Right renal cortex interstitium (tissue), 3 donors: ENCODE measurements at places on chromosomes 16 and 17. TPM values are rescaled to one million over a fixed set of nuclear protein-coding genes. Genes with fewer than 3 reads are reported as not detected.

ERAL1 gene
- polyA plus RNA-seq: 65.0 TPM

CHP2 gene
- polyA plus RNA-seq: 1.7 TPM

PHOSPHO1 gene
- polyA plus RNA-seq: 1.7 TPM

ALOX15B gene
- 1.1 TPM for polyA plus RNA-seq

MYH2 gene
- polyA plus RNA-seq: not detected

CCL22 gene
- 0.06 TPM for polyA plus RNA-seq

PDE6G gene
- 12.7 TPM for polyA plus RNA-seq

NPTX1 gene
- polyA plus RNA-seq: 1.5 TPM

TMEM238L gene
- polyA plus RNA-seq: 0.72 TPM

NPB gene
- polyA plus RNA-seq: 1.1 TPM

DHRS13 gene
- 14.0 TPM for polyA plus RNA-seq

SPATA33 gene
- polyA plus RNA-seq: 11.3 TPM

CD2BP2 gene
- 62.9 TPM for polyA plus RNA-seq

DNA sequence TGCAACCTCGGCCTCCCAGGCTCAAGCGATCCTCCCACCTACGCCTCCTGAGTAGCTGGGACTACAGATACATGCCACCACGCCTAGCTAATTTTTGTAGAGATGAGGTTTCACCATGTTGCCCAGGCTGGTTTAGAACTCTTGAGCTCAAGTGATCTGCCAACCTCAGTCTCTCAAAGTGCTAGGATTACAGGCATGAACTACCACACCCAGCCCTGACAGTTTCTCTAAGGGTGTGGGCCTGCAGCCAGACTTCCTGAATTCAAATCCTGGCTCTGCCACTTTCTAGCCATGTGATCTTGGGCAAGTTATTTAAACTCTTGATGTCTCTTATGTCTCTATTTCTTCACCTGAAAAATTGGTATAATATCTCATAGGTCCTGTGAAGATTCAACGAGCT is 5.6 kb downstream of the CUEDC1 start:
- DNase-seq: no peak

DNA sequence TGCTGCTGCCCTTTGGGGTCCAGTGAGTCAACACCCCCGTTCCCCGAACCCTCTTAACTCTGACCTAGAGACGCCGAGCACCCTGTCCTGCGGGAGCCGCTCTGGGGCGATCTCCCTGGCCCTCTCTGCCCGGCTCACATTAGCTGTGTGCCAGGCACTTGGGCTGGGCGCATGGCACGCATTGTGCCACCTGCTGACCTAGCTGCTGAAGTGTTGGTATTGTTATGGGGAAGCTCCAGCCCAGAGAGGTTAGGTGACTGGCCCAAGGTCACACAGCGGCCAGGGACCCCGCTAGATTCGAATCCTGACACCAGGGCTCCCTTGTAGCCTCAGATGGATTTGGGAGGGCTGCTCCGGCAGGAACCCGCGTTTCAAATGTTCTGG is 1.1 kb downstream of the HSD17B1 start:
- no peak for DNase-seq

- DNase-seq: no peak
These were observed 29.1 kb downstream of the MAP1LC3B start for GRCh38 chr16:87421003-87421912.

DNA sequence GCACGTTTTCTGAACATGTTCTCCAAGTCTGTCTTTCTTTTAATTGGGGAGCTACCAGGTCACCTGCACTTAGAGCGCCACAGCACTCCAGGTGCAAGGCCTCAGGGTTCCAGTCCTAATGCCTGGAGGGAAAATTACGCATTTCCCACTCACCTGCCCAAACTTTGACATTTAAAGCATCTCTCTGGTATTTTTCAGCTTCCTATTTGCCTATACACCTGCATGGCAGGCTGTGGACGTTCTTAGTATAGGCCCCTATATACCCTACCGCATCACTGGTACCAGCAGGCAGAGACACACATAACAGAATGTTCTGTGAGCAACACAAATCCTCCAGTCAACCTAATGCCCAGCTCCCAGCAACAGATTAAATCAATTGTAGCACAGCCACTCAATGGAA is 213.3 kb downstream of the MRTFB start:
- no peak for DNase-seq

DNA sequence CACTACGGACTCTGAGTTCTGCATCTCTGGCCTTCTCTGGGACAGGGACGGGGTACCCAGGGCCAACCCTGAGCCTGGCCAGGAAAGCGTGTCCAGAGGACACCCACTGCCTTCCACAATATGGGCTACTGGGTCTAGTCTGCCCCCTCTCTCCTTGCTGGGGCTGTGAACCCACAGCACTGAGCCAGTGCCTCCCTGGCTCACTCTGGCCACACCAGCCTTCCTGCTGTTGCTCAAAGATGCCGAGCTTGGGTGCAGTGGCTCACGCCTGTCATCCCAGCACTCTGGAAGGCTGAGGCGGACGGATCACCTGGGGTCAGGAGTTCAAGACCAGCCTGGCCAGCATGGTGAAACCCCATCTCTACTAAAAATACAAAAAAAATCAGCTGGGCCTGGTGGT is 24.8 kb downstream of the PITPNM3 start:
- no peak for DNase-seq

- DNase-seq: no peak
These were observed 2287.0 kb downstream of the TP53TG3F start for GRCh38 chr16:35746281-35746962.

GRCh38 chr17:9658593-9659211 is 13.4 kb downstream of the USP43 start:
- DNase-seq: no peak

DNA sequence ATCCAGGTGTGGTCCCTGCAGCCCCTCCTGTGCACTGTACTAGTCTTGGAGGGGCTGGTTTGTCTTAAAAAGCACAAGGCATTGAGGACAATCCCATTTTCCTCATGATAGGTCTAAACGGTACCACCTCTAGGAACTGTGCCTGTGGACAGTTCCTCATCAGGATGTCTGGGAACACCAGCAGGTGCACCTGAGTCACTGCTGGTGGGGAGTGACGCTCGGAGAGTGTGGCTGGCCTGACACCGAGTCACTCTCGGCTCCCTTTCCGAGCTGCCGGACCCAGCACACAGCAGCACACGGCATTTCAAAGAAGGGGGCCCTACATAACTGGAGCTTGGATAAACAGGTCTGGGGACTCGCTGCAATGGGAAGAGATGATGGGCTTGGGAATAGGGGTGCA is 25.6 kb downstream of the LRRC75A start:
- DNase-seq: no peak

GRCh38 chr17:33704856-33705255 is 411.8 kb upstream of the ASIC2 start:
- DNase-seq: no peak

DNA sequence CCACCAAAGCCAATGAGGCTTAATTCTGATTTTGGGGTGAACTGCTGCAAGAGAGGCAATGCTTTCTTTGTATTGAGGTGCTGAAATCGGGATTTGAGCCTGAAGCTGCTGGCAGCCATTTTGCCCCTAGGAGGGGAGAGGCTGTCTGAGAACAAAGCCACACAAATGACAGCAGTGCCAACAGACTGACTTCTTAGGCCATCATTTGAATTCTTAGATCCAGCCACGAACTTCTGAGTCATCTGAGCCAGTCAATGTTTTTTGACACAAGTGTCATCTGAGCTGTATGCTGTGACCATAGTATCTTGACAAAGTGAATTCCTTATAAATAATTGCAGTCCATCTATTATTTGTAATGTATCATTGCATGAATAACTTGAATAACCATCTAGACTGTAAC is 29.0 kb downstream of the HYDIN start:
- no peak for DNase-seq

GRCh38 chr16:54370278-54371040 is 83.9 kb upstream of the IRX3 start:
- no peak for DNase-seq

DNA sequence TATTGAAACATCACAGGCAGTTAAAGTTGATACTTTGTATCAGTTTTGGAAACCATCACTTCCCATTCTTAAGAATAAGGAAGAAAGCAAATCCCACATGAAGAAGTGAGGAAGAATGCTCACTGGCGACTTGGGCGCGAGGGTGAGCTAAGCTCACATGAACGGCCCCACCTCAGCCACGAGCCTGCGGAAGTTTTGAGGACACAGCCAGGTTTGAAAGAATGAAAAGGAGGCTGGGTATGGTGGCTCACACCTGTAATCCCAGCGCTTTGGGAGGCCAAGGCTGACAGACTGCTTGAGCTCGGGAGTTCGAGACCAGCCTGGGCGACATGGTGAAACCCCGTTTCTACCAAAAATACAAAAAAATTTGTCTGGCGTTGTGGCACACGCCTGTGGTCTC is 110.3 kb upstream of the CHMP6 start:
- no peak for DNase-seq

DNA sequence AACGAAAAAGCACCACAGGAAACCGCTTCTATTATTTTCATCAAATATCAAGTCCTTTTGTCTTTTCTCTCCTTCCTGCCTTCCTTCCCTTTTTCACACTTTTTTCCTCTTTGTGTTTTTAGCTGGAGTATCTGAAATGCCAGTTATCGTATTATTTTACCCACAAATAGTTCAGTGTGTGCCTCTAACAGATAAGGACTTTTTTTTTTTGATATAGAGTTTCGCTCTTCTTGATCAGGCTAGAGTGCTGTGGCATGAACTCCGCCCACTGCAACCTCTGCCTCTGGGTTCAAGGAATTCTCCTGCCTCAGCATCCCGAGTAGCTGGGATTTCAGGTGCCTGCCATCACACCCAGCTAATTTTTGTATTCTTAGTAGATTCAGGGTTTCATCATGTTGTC is 10.7 kb downstream of the DNAAF1 start:
- no peak for DNase-seq

DNA sequence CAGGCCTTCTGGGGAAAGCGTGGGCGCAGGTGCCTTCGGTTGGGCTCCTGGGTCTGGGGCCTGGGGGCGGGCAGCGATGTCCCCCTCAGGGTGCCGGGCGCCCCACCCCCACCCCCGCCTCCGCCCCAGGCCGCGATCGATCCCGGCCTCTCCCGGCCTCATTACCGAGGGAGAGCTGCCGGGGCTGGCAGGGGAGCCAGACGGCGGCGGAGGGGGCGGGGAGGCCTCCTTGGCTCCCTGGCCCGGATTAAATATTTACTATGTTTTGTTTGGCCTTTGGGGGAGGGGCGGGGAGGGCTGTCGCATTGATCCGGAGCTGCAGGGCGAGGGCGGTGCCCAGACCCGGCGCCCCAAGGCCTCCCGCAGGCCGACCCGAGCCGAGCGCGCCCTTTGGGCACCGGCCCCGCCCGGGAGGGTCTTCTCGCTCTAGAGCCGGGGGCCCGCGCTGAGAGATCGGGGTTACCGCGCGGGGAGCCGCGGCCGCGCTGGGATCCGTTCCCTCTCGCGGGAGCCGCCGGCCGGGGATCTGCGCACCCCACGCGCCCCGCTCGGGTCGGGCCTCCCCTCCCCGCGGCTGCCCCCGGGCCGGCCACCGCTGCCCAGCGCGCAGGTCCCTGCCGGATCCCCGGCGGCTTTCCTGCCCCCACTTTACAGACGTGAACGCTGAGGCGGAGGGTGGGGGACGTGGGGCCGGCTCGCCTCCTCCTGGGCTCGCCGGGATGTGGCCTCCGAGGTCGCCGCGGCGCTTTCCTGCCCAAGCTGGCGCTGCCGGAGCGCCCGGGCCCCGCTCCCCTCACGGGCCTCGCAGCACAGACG is 27.0 kb downstream of the RTN4RL1 start:
- no peak for DNase-seq

- no peak for DNase-seq
These were observed 32.9 kb downstream of the CPSF4L start for GRCh38 chr17:73228748-73229236.

GRCh38 chr16:3468501-3468900 is 25.0 kb downstream of the NAA60 start:
- no peak for DNase-seq

GRCh38 chr17:20072692-20072992 is 63.5 kb downstream of the SPECC1 start:
- no peak for DNase-seq

- no peak for DNase-seq
These were observed 20.5 kb downstream of the RNF157 start for GRCh38 chr17:76219670-76220383.

- DNase-seq: no peak
These were observed 346.2 kb downstream of the FOXL1 start for GRCh38 chr16:86924537-86924936.

GRCh38 chr17:54901230-54901822 is 674 bp downstream of the TOM1L1 start:
- DNase-seq: no peak

DNA sequence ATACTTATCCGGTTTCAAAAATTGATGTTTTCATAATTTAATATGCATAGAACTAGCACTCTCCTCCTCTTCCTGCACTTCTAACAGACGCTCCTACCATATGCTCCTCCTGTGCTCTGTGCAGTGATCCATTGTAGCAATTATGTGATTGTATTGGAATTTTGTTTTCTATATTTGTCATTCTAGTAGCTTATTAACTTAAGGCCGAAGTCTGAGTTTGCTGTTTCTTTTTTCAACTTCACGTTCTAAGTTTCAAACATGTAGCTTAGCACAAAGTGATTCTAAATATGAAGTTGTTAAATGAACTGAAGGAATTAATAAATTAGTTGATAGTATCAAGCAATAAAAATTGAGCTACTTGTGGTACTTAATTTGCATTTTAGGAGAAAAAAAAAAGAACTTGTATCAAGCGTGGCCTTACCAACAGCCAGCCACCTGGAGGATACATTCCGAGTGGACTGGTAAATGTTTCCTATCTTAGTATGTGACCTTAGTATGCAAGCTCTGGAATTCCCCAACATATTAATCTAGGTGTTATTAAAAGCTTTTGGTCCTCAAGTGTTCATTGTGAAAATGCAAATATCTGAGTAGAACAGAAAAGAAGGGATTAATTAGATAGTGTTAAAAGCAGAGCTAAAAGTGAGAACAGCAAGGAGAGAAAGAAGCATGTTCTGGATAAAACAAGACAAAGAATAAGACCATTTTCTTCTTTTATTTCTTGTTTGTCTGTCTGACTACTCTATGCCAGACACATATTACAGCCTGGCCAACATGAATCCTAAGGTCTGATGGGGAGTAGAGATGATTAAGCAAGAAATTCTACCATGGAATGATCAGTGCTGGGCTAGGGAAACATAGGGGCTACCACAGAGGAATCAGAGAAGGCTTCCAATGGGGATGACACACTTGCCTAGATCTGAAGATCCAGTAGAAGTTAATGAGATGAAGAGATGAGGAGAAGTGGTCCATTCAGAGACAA is 290.4 kb upstream of the MON1B start:
- DNase-seq: no peak

GRCh38 chr16:70563636-70564035 is 40.0 kb downstream of the SF3B3 start:
- DNase-seq: no peak

DNA sequence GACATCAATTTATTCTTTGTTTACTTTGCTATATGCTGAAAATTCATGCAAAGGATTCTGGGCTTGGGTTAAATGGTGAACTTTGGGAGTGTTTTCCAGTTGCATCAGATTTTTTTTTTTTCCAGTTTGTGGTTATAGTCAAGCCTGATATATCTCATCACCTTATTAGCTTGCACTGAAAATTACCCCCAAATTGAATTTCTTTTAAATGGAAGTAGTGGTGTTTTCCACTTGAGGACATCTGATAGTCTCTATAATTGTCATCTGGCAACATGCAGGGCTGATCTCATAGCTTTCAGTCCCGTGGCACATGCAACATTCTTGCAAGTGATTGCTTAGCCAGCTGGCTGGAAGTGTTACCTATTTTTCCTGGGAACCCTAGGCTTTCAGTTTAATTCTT is 4.7 kb upstream of the KRTAP3-1 start:
- no peak for DNase-seq

GRCh38 chr17:75848523-75849278 is 4.5 kb upstream of the UNC13D start:
- no peak for DNase-seq

GRCh38 chr17:74961657-74962350 is 10.8 kb downstream of the HID1 start:
- no peak for DNase-seq
